Dermis blood vessel endothelial cell (primary cell): ENCODE measurements at places on chromosomes 12 and 14. TPM values are rescaled to one million over a fixed set of nuclear protein-coding genes. Genes with fewer than 3 reads are reported as not detected.

GRCh38 chr12:55501601-55502000, 9.4 kb downstream of the OR6C68 start:
- no peak for DNase-seq

SLC48A1 gene
- total RNA-seq: 19.2 and 22.1 TPM in 2 replicates

DNA sequence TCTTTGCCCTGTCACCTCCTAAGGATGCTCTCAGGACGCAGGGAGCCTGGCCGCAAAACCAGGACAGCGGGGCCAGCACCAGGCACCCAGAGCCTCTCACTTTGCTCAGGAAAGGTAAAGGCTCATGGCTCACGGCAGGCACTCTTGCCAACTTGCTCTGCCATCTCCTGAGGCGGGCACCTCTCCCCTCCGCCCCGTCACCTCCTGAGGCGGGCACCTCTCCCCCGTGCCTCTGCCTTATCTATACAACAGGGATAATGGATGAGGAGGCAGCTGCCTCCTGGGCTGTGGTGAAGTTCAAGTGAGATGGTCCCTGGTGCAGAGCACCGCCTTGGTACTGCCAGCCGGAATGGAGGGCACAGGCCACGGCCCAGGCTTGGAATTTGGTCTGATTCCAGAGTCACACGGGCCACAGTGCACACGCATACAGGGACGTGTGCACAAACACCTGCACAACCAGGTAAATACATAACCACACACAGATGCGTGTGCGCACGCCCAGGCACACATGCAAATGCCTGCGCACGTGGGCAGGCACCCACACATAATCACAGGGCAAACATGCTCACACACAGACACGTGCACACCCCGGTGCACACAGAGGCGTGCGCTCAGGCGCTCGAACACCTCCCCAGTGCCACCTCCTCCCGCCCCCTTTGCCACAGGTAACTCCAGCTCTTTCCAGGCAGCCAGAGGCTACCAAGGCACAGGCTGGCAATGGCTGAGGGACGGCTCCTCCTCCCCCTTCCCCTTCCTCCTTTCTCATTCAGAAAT, 11.6 kb downstream of the DEGS2 start:
- DNase-seq: no peak

DNA sequence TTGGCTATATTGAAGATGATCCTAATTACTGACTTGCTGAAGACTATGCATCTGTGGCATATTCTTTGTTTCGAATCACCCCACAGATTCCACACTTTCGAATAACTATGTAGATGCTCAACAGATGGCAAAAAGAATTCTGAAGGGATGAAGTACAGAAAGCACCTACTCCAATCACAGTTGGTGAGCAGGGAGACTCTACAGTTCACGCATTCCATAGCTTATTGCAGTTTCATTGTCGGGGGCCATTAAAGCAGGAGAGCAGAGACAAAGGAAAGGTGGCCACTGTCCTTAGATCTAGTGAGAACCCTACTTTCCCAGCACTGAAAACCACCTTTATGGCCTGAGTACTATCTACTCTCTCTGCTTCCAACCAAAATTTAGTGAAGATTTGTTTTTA, 191.9 kb downstream of the STXBP6 start:
- no peak for DNase-seq

NGB gene
- 0.05 TPM in 1 of 2 replicates, not detected in the other for total RNA-seq

SAMD15 gene
- total RNA-seq: 0.88 and 1.0 TPM in 2 replicates

SVOP gene
- not detected in 2 replicates for total RNA-seq

DNA sequence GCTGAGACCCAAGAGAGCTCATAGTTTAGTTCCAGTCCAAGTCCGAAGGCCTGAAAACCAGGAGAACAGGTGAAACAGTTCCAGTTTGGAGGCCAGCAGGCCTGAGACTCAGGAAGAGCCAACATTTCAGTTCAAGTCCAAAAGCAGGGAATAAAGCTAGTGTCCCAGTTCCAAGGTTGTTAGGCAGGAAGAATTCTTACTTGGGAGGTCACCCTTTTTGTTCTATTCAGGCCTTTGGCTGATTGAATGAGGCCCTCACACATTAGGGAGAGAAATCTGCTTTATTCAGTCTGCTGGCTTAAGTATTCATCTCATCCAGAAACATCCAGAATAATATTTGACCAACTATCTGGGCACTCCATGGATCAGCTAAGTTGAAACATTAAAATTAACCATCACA, 294.6 kb downstream of the PCNX1 start:
- DNase-seq: no peak

PRB2 gene
- not detected in 2 replicates for total RNA-seq

FKBP3 gene
- 32.3 and 36.2 TPM in 2 replicates for total RNA-seq

GRCh38 chr14:89425931-89426330, 8.9 kb upstream of the FOXN3 start:
- DNase-seq: peak; percentile 85

CACNA1C gene
- total RNA-seq: 0.14 and 1.5 TPM in 2 replicates

- DNase-seq: no peak
Observed at GRCh38 chr12:105355752-105356151, 25.3 kb downstream of the C12orf75 start.

CD27 gene
- not detected in 2 replicates for total RNA-seq

GRCh38 chr12:23600919-23601318, 348.6 kb downstream of the SOX5 start:
- DNase-seq: no peak

GRCh38 chr12:8970432-8970831, 18.9 kb upstream of the KLRG1 start:
- no peak for DNase-seq

FOXG1 gene
- total RNA-seq: not detected in 2 replicates

DNA sequence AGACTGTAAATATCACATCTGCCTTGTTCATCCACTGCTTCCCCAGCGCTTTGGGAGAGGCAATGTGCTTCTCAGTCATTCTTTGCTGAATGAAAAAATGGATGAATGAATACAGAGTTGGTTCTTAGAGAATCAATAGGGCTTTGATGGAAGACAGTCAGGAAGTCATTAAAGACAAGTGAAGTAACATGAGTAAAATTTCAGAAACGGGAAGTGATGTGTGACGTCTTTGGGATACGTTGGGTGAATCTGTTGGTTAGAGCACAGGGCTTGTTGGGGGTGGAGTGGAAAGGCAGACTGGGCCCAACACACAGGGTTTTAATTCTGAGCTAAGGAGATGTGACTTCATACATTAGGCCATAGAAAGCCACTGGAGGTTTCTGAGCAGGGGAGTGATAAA, 39.0 kb upstream of the NRXN3 start:
- DNase-seq: no peak
